ENCODE measurements at places on chromosomes 1 and 21.

DNA sequence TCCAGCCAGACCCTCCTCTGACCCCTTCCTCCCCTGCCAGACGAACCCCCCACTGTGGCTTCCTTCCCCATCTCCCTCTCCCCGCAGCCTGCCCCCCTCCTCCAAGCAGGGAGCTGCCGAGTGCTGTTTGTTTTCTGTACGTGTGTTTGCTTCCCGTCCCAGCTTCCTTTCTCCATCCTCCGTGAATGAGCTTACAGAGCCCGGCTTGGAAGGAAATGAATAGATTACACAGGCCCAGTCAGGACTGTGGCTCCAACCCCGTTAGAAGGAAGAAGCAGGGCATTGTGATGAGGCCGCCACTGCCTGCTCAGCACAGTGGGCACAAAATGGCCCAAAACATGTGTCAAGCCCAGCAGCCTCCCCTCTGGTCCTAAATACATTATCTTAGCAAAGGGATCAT, 123.2 kb downstream of the IGSF21 start:
- no peak for DNase-seq

- no peak for DNase-seq
Measured at GRCh38 chr1:77664939-77665516, 17.4 kb downstream of the ZZZ3 start.

- no peak for DNase-seq
Measured at GRCh38 chr21:46046471-46046870, 51.4 kb upstream of the COL6A2 start.

- DNase-seq: no peak
Measured at GRCh38 chr1:186790101-186790500, 38.6 kb upstream of the PLA2G4A start.

- DNase-seq: no peak
Measured at GRCh38 chr1:216499581-216500272, 76.5 kb upstream of the USH2A start.

DNA sequence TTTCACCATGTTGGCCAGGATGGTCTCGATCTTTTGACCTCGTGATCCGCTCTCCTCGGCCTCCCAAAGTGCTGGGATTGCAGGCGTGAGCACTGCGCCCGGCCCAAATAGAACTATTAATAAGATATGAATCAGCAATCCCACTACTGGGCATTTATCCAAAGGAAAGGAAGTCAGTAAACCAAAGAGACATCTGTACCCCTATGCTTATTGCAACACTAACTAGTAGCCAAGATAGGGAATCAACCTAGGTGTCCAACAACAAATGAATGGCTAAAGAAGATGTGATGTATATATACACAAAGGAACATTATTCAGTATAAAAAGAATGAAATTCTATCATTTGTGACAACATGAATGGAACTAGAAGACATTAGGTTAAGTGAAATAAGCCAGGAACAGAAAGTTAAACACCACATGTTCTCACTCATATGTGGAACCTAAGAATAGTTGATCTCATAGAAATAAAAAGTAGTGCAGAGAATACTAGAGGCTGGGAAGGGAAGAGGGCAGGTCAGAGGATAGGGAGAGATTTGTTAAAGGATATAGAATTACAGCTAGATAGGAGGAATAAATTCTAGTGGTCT, 48.8 kb downstream of the XPR1 start:
- no peak for DNase-seq

- no peak for DNase-seq
Measured at GRCh38 chr1:121448851-121449250, 264.1 kb downstream of the SRGAP2C start.

- no peak for DNase-seq
Measured at GRCh38 chr1:41722184-41722583, 196.5 kb downstream of the HIVEP3 start.

DNA sequence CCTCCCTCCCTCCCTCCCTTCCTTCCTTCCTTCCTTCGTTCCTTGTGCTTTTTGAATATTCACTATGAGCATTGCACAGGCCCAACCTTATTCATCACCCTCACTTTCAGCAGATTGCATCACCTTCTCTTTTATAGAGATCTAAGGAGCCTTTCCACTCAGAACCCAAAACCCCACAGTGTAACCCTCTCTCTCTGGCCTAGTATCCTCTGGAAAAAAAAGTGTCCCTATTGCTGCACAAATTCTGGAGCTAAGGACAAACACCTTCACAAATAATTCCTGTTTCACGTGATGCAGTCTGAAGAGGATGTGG, 25.6 kb downstream of the OR10J5 start:
- no peak for DNase-seq

DNA sequence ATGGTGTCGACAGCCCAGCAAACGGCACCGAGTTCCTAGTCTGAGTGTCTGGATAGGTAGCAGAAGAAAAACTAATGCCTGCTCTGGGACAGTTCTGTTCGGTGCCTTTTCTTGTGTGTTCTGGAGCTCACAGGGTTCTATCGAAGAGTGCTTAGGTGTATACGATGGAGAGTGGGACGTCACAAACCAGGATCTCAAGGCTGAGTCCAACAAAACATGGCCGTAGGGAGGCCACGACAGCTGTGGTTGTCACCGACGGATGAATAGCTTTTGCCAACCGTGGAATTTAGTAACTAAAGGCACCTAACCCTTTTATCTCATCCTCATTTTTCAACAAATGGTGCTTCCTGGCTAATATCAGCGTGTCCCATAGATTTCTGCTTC, 635 bp upstream of the SYNJ1 start:
- DNase-seq: no peak

GRCh38 chr1:25503551-25504426, 39.6 kb upstream of the LDLRAP1 start:
- DNase-seq: no peak

DNA sequence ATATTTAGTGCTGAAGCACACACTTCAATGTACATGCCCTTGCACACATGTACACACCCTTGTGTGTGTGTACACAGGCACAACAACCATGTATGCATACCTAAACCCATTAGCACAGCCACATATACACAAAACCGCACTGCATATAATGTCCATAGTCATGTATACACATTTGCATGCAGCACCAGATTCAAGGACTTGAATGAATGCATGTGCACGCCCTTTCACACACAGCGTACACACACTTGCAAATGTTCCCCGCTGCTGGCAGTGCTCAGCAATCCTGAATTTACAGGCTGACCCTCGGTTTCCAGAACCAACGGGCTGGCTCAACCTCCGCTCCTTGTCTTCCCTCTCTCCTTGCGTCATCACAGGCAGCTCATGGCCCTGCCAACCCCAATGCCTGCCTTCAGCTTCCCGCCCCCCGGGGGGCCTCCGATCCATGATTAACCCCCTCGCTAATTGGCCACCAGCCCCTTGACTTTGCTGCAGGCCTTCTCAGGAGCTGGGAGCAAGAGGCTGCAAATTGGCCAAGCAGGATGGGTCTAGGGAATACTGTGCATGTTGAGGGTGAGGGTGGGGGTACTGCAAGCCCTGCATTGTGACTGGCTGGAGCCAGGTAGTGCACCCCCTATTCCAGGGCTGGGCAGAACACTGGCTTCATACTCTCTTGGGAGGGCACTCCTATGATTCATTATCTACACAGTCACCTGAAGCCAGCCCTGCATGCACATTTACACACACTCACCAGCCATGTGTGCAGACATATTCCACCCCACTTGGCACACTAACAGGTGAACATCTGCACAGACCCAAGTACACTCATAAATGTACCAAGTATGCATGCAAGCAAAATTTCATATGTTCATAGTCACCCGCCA, 7.9 kb downstream of the GPR3 start:
- no peak for DNase-seq

DNA sequence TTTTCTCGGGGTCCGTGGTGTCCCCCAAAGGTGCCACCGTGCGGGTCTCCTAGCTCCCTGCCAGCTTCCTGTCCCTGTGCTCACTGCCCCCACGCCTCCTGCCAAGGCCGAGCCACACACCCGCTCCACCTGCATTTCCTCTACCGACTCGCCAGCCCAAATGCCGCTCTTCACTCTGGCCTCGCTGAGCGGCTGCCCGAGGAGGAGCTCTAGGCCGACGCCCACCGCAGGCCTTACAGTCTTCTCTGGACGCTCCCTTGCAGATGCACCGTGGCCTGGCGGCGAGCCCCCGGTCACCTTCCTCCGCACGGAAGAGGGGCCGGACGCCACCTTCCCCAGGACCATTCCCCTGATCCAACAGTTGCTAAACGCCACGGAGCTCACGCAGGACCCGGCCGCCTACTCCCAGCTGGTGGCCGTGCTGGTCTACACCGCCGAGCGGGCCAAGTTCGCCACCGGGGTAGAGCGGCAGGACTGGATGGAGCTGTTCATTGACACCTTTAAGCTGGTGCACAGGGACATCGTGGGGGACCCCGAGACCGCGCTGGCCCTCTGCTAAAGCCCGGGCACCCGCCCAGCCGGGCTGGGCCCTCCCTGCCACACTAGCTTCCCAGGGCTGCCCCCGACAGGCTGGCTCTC, 26.3 kb downstream of the FTCD start:
- no peak for DNase-seq

DNA sequence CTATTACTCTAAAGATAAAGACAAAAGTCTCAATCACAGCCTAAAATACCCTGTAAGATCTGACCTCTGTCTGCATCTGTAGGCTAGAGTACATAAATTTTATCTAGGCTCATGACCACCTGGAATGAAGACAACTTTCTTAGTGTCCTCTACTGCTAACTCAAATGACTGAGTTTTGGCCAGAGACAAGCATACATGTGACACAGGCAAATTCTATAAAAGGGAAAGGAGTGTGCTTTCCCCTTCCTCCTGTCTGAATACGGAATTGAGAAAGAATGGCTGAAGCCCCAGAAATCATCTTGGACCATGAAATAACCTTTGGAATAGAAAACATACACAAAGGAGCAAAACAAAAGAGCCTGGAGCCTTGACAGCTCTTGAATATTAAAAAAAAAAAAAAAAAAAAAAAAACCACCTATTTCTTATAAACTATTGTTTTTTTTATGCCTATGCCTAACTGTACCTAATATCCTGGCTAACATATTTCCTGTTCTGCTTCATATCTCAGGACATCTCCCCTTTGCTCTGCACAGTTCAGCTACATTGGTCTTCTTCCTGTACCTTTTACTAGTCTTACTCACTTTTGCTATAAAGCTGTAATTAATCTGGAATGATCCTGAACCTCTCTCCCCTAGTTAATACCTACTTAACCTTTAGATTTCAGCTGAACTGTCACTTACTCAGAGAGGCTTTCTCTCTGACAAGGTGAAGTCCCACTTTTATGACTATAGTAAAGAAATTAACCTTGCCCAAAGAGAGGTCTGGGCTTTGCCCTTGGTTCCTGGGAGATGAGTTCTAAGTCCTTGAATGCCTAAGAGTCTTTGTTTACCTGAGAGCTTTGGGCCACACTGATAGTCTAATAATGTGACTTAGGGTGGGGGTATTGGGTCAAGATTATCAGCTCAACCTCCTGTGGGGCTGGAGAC, 16.1 kb downstream of the UCHL5 start:
- DNase-seq: no peak

DNA sequence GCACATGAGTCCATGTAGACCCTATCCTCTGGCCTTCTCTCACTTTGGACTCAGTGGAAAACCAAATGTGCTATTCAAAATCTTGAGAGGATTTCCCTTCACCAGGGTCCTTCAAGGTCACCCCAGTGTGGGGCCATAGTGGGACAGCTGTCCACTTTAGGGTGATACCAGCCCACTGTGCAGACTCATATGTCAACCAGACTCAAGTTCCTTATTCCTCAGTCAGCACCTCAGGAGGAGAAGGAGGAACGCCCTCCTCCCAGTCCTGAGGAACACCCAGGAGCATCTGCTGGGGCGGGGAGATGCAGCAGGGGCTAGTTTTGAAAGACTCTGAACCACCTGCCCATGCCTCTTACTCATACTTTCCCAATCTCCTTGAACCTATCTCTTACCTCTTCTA, 340.9 kb downstream of the MATN1 start:
- no peak for DNase-seq

Measured in KG1 (cell line).